ENCODE measurements at places on chromosomes 1 and 21.
A peak's percentile ranks its signal among the peaks of the same experiment; 100 is the strongest.

DNA sequence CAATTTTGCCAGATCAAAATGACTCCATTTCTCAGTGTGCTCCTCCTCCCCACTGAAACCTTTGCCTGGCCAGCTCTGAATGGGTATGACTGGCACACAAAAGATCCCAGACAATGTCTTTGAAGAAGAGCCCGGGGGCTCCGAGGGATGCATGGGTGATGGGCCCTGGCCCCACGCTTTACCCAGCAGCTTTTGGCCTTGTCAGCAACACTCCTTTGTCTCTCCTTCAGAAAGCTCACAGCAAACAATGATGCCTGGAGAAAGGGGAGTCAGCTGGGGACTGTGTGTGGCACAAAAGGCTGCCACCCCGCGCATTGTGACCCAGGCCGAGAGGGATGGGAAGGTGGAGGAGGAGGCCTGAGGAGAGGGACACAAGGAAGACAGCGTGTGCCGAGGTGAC is 45.9 kb downstream of the PLXNA2 start:
- no peak for DNase-seq

GRCh38 chr1:30368651-30369240 is 354.6 kb downstream of the MATN1 start:
- DNase-seq: no peak

- DNase-seq: peak; percentile 45
These were observed at the start of gene RNASEL for GRCh38 chr1:182588500-182589396. Gene RNASEL, minus strand, starts transcription at chr1:182589256. Its CDS starts 2,450 bp downstream, at chr1:182586806.

DNA sequence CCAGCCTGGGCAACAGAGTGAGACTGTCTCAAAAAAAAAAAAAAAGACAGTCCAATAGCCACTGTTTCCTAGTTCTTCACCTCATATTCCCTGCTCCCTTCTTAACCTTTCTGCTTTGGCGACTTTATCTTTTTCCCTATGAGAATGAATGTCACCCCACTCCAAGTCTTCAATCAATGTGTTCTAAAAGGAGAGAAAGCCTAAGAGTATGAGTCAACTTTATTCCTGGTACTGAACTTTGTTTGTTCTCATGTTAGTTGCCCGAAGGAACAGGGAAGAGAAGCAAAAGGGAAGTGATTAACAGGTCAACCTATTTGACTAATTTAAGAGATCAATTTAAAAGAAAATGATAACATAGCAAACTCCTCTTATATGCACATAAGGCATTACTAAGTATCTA is 39.9 kb upstream of the SLC16A1 start:
- DNase-seq: no peak

- no peak for DNase-seq
These were observed 2.5 kb upstream of the METTL25B start for GRCh38 chr1:156725683-156726280.

DNA sequence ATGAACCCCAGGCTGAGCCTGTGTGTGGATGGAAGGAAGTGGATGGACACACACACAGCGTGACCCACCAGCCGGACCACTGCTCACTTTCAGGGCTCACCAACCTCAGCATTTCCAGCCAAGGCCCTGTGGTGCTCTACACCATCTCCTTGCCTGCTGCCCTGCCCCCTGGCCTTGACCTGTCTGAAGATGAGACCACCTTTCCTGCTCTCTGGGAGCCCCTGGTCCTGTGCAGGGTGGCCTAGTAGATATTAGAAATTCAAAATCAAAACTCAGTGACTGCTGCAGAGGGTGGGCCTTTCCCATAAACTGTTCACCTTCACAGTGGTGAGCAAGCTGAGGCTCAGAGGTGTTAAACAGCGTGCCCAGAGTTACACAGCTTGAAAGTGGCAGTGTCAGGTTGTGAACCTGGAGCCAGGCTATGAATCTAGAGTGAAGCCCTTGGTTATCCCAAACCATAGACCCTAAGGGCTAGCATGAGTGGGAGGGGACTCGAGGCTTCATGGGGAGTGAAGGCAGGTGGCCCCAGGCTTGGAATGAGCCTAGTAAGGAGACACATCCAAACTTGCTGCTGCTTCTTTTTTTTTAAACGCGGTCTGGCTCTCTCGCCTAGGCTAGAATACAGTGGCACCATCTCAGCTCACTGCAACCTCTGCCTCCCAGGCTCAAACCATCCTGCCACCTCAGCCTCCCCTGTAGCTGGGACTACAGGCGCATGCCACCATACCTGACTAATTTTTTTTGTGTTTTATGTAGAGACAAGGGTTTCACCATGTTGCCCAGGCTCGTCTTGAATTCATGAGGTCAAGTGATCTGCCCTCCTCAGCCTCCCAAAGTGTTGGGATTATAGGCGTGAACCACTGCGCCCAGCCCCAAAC is 41.5 kb downstream of the MAN1C1 start:
- DNase-seq: no peak

GRCh38 chr1:59115865-59116264 is 181.0 kb upstream of the FGGY start:
- DNase-seq: no peak

DNA sequence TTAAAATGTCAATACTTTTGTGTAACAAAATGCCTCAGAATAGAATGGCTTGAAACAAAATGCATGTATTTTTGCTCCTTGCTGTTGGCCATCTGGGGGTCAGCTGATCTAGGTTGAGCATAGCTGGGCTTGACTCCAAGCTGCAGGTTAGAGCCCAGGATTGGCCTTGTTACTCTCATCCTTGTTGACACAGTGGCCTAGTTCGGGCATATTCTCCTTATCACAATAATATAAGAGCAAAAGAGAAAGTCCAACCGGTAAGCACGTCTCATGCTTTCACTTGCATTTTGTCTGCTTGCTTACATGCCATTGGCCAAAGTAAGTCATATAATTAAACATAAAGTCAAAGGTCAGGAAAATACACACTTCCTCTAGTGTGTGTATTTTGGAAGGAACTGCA is 456.2 kb downstream of the KCNT2 start:
- no peak for DNase-seq

- no peak for DNase-seq
These were observed 26.6 kb downstream of the SDE2 start for GRCh38 chr1:225972344-225973152.

DNA sequence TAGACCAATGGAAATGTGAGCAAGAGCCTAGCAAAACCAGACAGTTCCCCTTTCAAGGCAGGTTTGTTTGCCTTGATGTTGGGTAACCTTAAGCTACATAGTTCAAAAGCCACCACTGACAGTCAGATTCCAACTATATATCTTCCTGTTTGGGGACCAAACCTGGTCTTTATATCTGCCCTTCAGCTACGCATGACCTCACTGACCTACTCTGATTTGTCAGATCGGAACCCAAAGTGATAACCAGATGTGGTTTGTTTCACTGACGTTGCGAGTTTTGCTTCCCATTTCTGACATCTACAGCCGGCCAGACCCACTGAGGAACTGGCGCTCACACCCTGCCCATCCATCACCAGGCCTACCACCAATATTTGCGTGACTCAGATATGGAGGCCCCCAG is 361.1 kb upstream of the CHRM3 start:
- no peak for DNase-seq

DNA sequence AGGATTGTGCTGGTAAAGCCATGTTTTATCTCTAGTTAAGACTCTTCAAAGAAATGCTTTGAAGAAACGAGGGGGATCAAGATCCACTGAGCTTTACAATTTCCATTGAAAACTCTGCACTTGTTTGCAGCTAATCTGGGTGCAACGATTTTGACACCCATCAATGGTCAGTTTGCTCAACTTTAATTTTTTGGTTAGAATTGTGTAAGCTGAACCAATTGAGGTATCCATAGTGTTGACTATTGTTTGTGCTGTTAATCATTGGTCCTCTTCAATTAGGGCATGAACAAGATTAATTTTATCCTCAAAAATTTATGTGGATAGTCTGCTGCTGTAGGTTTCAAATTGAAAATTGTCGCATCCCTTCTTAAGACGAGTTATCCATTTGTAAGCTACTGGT is 17.7 kb upstream of the PLXNA2 start:
- DNase-seq: no peak

- no peak for DNase-seq
These were observed 125.9 kb downstream of the PLXNA2 start for GRCh38 chr1:208118306-208118705.

DNA sequence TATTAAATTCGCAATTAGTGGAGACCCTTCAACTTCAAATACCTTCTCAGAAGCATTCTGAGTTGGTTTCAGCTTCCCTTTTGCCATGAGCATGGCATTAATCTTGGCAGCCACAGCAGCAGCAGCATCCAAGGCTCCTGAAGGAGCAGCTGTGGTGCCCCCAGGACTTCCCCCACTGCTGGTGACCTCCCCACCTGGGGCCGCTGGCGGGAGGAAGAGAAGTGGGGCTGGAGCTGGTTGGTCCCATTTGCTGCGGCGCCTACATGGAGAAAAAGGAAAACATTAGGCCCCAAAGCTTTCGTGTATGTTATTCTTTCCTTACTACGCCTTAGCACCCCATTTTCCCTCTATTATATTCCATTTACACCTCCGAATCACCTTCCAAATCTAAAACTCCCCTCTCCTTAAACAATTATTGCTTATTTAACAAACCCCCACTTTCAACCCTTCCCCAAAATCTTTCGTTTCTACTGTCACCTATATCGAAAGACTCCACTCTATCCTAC is 569 bp downstream of the KHDC4 start:
- DNase-seq: no peak

- no peak for DNase-seq
These were observed 66.3 kb upstream of the SSX2IP start for GRCh38 chr1:84756455-84757082.

- peak; percentile 7 for DNase-seq
These were observed 57.4 kb upstream of the MTF2 start for GRCh38 chr1:93021539-93022134.

DNA sequence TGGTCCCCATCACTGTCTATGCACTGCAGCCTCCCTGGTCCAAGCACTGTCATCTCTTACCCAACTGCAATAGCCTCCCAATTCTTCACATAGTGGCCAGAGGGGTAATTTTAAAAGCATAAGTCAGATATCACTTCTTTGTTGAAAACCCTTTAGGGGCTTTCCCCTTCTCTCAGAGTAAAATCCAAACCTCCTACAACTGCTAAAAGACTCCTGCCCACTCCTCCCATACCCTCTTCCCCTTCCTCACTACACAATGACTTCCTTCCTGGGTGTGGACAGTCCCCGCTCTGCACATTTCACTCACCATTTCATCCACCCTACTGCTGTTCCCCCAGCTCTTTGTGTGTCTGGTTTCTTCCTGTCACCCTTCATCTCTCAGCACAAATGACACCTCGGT is 8.3 kb downstream of the MCOLN2 start:
- no peak for DNase-seq

- no peak for DNase-seq
These were observed 4.3 kb upstream of the KIF14 start for GRCh38 chr1:200624679-200625335.

DNA sequence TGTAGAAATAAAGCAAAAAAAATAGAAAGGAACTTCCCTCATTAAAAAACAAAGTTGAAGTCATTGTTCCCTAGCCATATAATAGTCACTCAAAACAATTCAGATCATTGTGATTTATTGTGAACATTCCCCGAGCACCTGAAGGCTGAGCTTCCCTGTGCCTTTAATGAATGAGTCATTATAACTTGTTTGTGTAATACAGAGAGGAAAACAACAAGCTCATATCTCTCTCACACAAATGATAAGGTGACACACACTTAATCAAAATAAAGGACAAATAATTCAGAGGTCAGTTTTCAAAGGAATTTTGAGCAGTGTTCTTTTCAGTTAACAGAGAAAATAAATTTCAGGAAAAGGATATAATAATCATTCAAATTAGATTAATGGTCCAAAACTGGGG is 326.2 kb downstream of the DUSP10 start:
- DNase-seq: no peak
